ENCODE measurements at places on chromosomes 1 and 21.

DNA sequence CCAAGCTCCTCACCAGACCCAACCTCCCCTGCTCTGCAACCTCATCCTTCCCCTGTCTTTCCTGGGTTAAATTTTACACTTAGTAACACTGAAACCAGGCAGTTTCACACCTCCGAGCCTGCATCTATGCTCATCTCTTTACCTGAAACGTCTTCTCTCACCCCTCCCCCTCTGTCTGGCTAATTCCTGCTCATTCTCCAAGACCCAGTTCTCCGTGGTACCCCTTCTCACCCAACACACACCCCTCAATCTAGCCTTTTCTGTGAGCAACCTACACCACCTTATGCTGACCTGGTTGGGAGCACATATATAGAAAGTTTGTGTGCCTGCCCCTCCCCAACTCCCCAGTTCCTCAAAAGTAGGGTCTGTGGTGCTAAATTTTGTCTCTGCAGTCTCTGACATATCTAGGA lies 3.7 kb upstream of the KIAA1614 start:
- H3K4me1 ChIP-seq = peaks cover 3% of the 10 kb centered on the region
- DNase-seq = no peak
- no peak overlapping the region for H3K4me3 ChIP-seq
- H3K27me3 ChIP-seq = no peaks in the 10 kb centered on the region
- no peaks in the 10 kb centered on the region for H3K36me3 ChIP-seq
- no peak overlapping the region for H3K27ac ChIP-seq

GRCh38 chr1:30534551-30534940 lies 188.8 kb downstream of the MATN1 start:
- no peak for DNase-seq
- H3K4me3 ChIP-seq = no peak overlapping the region
- no peaks in the 10 kb centered on the region for H3K27me3 ChIP-seq
- no peaks in the 10 kb centered on the region for H3K36me3 ChIP-seq
- no peaks in the 10 kb centered on the region for H3K4me1 ChIP-seq

- no peaks in the 10 kb centered on the region for H3K4me1 ChIP-seq
- no peaks in the 10 kb centered on the region for H3K27me3 ChIP-seq
- DNase-seq = no peak
- H3K36me3 ChIP-seq = no peaks in the 10 kb centered on the region
- H3K27ac ChIP-seq = no peak overlapping the region
- H3K4me3 ChIP-seq = no peak overlapping the region
Measured at GRCh38 chr1:197222780-197223179, 45.3 kb upstream of the CRB1 start.

- no peak for DNase-seq
- H3K36me3 ChIP-seq = no peaks in the 10 kb centered on the region
- no peaks in the 10 kb centered on the region for H3K27me3 ChIP-seq
- H3K4me1 ChIP-seq = peaks cover 2% of the 10 kb centered on the region
- H3K27ac ChIP-seq = peak overlapping the region; percentile 6
Measured at GRCh38 chr1:100359139-100359538, 6.8 kb downstream of the CDC14A start.

GRCh38 chr1:32937061-32937460 lies 27.5 kb downstream of the RNF19B start:
- DNase-seq = no peak
- no peaks in the 10 kb centered on the region for H3K27me3 ChIP-seq
- no peak overlapping the region for H3K27ac ChIP-seq
- peaks cover 13% of the 10 kb centered on the region for H3K36me3 ChIP-seq
- no peak overlapping the region for H3K4me3 ChIP-seq
- H3K4me1 ChIP-seq = no peaks in the 10 kb centered on the region

DNA sequence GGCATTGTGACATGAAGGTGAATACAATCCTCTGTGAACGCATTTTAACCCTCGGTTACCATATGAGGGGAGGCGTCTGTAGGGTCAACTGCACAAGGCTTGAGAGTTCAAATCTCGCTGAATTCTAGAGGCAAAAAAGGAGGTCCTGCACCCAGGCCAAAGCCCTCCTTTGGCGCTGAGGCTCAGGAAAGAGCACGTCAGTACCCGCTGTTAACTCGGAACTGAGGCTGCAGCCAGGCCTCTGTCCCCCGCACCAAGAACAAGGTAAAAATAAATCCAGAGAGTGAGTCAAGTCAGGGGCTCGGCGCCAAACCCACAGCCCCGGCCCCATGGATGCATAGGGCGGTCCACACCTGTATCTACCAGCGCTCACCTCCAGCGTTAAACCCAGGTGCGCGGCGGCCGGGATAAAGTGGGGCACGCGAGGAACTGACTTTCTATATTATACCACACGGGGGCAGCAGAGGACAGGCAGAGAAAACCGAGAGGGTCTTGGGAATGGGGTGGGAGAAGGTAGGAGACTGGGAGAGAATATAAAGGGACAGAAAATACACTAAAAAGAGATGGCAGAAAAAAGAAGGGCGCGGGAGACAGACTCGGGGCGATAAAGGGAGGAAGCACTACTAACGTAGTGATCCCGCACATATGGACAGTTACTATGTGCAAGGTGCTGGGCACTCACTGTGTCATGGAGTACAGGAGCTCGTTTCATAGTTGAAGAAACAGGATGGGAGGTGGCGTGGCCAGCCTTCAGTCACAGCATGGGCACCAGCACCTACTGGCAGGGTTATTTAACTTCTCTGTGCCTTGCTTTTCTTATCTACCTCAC lies 54.9 kb downstream of the DMRTA2 start:
- no peaks in the 10 kb centered on the region for H3K27me3 ChIP-seq
- peaks cover 1% of the 10 kb centered on the region for H3K4me1 ChIP-seq
- H3K4me3 ChIP-seq = no peak overlapping the region
- H3K27ac ChIP-seq = no peak overlapping the region

DNA sequence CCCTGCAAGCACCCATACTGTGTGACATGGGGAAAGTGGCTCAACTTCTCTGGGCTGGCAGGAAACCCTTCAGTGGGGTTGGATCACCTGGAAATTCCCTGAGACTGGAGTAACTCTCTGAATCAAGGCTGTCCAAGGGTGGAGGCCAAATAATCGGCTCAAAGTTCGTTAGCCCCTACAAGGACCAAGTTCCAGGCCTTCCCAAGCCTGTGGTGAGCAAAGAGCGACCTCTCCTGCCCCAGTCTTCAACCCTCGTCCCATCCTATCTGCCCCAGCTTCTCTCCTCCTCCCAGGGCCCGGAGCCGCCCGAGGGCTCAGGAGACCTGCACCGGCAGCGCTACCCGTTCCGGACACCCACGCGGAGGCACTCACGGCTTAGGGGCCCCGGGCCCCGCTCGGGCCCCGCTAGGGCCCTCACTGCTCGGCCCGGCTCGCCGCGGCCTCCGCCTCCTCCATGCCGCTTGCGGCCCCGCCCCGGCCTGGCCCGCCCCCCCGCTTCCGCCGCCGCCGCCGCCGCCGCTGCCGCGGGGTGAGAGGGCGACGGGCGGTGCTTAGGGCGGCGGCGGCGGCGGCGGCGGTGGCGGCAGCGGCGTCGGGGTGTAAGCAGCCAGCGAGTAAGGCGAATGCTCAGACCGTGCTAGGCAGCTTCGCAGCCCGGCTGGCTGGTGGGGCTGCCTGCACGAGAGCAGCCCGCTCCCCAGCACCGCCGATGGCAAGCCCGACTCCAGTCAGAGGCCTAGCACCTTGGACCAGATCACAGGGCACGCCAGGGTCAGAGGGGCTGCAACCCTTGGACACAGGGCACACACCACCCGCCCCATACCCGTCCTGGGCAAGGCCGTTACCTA lies at the start of gene POMGNT1:
TSS of gene POMGNT1 (minus strand) at position 471 of the 848 bp plus-strand sequence. CDS start 613 bp downstream, outside the sequence.
- peak; percentile 70 for DNase-seq
- peaks cover 5% of the 10 kb centered on the region for H3K36me3 ChIP-seq
- peak within 1 kb of the TSS; percentile 86 for H3K27ac ChIP-seq
- no peaks in the 10 kb centered on the region for H3K27me3 ChIP-seq
- H3K4me1 ChIP-seq = peaks cover 8% of the 10 kb centered on the region
- H3K4me3 ChIP-seq = peak within 1 kb of the TSS; percentile 86

GRCh38 chr1:84996846-84997666 lies at the start of gene MCOLN2:
MCOLN2 (minus strand) TSS chr1:84997113; CDS start chr1:84996872, 241 bp downstream.
- H3K4me3 ChIP-seq = peak within 1 kb of the TSS; percentile 52
- peak; percentile 55 for DNase-seq
- H3K27ac ChIP-seq = no peak within 1 kb of the TSS
- no peaks in the 10 kb centered on the region for H3K36me3 ChIP-seq

GRCh38 chr1:12372761-12373160 lies 142.9 kb downstream of the VPS13D start:
- peaks cover 10% of the 10 kb centered on the region for H3K36me3 ChIP-seq
- DNase-seq = no peak
- no peaks in the 10 kb centered on the region for H3K4me1 ChIP-seq
- no peak overlapping the region for H3K27ac ChIP-seq
